ENCODE measurements at places on chromosomes 5 and 9. TPM values are rescaled to one million over a fixed set of nuclear protein-coding genes. Genes with fewer than 3 reads are reported as not detected.

DNA sequence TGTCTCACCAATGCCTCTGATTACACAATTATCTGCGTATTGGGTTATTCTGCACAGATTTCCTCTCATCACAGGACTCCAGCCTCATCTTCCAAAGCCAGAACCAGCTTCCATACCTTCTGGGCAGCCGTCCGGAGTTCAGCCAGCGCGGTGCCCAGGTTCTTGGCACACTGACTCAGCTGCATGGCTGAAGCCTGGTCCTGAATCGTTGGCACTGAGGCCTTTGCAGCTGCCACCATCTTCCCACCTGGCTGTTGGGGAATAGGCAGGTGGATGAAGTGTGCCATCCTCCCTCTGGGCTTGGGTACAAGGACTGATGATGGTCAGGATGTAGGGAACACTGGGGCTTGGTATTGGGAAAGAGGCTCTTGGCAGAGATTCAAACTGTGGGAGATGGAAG is 17.9 kb downstream of the TLN1 start:
- DNase-seq = no peak

CATSPER3 gene
- 0.31 TPM for total RNA-seq

- no peak for DNase-seq
These were observed 781 bp downstream of the NRG2 start for GRCh38 chr5:140042393-140042642.

- DNase-seq = peak; percentile 72
These were observed 20.3 kb downstream of the WHRN start for GRCh38 chr9:114484854-114485443.

DNA sequence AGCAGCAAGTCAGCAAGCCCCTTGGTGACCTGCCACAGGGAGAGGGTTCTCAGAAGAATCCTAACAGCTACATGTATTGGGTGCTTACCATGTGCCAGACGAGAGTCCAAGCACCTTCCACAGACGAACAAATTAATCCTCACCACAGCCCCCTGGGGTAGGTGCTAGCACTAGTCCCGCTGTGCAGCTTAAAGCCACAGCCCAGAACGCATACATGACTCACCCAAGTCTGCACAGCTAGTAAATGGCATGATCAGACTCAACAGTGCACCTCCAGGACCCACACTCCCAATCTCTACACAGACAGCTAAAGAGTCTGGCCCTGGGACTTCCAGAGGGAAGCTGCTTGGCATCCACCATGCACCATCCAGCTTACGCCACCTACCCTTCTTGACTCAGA is 111.5 kb downstream of the PAX5 start:
- peak; percentile 7 for DNase-seq

GRCh38 chr9:18692268-18692667 is 218.3 kb downstream of the ADAMTSL1 start:
- DNase-seq = no peak

DNA sequence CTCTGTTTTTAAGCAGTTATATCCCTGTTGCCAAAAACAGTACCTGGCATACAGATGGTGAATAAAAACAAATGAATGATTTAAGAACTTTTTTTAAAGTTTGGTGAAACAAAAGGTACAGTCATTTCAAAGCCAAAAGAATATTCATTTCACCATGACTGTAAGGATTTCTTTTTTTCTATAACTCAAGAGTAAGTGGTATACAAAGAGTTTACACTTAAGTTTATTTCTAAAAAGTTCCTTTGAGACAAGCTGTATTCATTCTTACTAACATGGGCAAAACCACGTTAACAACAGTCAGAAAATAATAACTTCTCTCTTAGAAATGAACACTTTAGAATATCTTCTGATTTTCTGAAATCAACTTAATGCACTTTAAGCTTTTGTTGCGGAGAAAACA is 5.3 kb downstream of the TMEM161B start:
- no peak for DNase-seq
